ENCODE measurements at places on chromosomes 6 and 20.

DNA sequence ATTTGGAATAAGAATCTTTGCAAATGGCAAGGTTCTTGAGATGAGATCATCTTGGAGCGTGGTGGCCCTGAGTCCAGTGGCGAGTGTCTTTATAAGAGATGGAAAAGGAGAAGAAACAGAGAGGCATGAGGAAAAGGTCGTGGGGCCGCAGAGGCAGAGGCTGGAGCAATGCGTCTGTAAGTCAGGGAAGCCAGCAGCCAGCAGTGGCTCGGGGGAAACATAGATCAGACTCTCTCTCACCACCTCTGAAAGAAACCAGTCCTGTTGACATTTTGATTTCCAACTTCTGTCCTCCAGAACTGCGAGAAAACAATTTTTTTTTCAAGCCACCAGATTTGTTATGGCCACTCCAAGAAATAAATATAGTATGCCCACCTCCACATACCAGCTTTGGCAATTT, 226.6 kb downstream of the TFAP2C start:
- no peak for DNase-seq

- DNase-seq: no peak
Observed at GRCh38 chr6:102352552-102352951, 959.0 kb downstream of the GRIK2 start.

DNA sequence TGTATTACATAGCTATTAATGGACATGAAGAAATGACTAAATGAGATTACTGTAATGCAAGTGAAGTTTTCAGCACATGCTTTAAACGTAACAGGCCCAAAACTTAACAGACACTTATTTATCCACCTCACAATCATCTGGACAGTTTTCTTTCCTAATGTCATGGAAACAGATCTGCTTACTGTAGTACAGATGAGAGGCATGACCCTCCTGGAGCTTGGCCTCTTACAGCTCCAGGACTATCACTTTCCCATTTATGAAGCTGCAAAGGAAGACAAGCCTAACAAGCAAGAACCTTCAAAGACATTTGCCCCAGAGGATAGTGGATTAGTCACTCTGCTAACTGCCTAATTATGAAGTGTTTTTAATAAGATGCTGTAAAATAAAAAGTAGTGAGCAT, 419.3 kb downstream of the PHF3 start:
- DNase-seq: no peak

DNA sequence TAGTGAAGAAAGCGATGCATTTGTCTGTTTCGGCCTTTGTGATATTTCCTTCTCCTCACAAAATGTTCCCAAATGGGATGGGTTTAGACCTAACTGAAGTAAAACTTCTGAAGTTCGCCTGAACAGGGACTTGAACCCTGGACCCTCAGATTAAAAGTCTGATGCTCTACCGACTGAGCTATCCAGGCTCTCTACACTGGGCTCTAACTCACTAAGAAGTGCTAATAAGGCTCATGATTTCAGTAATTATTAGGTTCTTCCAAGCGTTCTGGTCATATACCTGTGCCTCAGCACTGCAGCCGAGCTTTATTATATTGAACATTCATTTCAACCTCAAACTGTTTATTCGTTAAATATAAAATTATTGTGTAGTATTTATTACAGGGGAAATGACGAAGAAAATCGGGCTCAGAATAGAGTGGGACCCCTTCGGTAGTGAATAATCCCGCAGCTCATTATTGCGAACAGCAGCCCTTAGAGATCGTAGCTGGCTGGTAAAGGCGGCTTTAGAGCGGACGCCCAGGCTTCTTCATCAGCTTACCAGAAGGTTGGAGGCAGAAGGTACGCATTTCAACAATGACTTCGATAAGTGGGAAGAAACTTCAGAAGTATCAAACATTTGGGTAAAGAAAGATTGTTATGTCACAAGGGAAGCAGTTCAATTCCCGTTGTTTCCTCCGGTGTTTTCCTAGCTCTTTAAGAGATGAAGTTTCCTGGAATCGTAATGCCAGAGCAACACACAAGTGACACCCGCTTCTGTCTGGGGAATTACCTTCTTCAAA, 119.0 kb upstream of the ZNF184 start:
- DNase-seq: no peak

DNA sequence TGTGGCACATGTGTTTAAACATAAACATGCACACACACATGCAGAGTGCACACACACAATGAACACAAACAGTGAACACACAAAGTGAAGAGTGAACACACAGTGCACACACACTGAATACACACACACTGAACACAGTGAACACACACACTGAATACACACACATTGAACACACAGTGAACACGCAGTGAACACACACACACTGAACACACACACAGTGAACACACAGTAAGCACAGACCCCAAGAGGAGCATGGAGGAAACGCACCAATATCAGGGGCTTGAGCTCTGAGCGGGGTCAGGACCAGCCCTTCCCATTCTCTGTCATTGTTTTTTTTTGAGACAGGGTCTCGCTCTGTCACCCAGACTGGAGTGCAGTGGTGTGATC, 17.1 kb upstream of the HELZ2 start:
- no peak for DNase-seq

GRCh38 chr6:157885211-157885788, 62.3 kb downstream of the SNX9 start:
- DNase-seq: no peak

DNA sequence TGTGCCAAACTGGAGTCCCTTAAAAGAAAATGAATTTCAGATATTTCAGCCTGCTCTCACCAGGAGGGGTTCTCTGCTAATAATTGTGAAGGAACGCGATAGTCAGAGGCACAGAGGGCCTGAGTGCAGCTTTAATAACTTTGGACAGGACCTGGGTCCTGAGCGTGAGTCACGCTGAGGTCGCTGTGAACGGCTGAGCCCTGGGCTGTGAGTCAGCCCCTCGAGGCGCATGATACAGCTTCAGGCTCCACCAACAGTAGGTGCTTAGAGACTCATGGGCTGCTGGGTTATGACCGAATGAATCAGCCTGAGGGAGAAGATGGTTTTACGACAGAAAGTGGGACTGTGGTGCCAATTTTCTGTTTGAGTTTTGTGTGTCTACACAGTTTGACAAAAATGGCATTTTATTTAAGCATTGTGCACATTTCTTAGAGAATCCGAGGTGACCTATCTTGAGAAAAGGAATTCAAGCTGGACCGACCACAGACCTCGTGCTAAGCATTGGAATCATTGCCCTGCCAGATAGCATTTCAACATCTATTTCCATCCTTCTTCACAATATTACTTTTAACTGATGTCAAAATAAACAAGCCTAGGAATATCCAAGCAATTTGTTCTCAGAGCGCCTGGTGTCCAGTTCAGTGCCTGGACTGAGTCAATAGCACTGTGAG, 183.0 kb downstream of the THBS2 start:
- no peak for DNase-seq

- DNase-seq: no peak
Observed at GRCh38 chr6:83231146-83231545, 38.0 kb downstream of the RWDD2A start.

DNA sequence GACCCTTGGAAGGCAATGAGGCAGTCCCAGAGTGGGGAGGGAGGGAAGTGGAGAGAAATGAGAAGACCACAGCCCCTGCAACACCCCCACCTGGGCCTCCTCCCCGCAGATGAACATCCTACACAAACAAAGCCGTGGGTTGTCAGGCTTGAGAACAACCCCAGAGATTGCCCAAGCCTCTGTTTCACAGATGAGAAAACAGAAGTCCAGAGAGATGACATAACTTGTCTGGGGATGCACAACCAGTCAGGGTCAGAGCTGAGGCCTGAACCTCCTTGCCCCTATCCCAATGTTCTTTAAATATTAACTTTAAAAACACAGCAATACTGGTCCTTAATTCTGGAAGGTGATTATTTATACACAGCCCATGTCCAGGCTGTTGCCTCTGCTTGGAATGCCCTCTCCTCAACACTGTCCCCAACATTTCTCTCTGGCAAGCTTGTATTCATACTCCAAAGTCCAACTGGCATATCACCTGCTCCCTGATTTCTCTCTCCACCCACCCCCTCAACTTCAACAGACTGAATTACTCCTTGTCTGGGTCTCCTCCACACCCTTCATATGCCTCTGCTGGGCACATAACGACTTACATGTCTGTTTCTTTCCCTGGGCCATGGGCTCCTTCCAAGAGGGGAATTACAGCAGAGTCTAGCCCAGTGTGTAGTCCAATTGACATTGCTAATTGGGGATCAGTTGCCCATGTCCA, 135.5 kb upstream of the LRFN2 start:
- DNase-seq: no peak

GRCh38 chr6:109453594-109454495, 1.7 kb downstream of the MICAL1 start:
- peak; percentile 79 for DNase-seq

DNA sequence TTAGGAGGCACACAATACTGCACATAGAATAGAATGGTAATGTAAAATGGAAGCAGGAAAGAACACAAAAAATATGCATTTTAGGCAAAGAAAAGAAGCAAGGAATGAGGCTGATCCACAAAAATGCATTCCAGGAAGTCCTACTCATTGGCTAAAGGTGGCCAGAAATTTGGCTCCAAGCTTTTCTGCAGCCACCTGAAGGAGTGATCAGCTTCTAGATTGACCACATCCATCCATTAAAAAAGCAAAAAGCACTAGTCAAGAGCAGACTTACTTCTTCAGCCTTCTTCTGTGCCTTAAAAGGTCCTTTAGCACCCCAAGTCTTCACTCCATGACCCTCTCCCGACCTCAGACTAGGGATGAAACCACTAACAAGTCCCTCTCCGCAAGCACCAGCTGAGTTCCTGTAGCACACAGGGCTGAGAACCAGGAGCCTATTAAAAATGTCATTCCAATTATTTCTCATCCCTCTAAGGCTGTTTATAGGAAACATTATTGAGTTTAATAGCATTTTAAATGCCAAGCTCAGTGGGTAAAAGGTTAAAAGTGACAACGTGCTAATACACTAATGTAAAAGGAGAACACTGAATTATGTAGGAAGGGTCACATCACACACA, 36.5 kb downstream of the TRAM2 start:
- DNase-seq: no peak

DNA sequence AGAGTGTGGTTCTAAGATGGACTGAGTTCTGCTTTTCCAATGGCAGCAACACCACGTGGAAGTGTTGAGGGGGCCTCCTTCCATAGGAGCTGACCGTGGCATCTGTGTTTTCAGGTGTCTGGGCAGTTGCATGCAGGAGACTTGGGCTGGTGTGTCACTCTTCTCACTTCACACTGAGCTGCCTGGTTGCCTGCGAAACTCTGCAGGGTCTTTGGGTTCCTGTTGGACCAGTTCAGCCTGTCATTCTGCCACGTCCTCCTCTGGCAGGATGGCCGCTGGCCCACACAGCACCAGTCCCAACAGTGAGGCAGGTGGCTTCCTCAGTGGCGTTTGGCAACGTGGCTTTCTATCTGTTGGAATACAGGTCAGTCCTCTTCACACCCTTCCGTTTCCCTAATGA, 16.1 kb upstream of the UNC93A start:
- DNase-seq: no peak

GRCh38 chr6:1110941-1111349, 201.0 kb upstream of the FOXQ1 start:
- DNase-seq: no peak

GRCh38 chr6:14396826-14397517, 279.4 kb downstream of the CD83 start:
- no peak for DNase-seq

DNA sequence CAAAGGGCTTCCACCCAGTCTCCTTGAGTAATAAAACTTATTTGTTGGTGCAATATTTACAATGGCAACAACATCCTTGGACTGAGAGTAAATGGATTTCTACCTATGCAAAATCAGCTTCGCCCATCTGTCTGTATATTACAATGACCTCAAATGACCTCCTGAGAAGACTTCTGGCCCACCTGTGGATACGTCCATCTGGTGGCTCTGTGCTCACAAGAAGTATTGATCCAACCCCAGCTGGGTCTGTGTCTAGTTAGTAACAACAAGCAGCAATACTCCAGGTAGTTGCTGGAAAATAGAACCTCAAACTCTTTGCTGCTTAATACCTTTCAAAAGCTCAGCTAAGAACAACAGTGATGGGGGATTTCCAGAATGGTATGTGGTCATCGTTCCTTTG, 34.7 kb upstream of the GSTA4 start:
- DNase-seq: no peak

DNA sequence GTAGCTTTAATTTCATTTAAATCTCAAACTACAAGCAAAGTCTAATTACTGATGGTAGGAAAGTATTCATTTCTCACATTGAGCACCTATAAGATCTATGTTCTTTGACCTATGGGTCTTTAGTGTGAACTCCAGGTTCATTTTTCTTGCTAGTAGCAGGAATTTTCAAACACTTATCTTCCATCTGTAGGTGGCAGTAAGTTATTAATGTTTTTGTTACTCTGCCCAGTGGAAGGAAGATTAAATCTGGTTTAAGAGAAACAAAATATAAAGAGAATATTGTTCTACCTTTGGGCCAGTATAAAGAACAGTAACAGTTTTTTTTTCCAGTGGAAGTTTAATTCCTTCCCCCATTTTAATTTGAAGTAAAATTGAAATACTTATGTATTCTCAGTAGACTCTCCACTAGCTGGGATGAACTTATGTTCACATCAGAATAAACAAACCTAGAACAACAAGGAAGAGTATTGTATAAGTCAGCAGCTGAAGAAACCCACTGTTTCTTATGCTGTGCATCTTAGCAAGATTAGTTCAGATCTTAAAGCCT, 328.2 kb downstream of the PHF3 start:
- DNase-seq: no peak

DNA sequence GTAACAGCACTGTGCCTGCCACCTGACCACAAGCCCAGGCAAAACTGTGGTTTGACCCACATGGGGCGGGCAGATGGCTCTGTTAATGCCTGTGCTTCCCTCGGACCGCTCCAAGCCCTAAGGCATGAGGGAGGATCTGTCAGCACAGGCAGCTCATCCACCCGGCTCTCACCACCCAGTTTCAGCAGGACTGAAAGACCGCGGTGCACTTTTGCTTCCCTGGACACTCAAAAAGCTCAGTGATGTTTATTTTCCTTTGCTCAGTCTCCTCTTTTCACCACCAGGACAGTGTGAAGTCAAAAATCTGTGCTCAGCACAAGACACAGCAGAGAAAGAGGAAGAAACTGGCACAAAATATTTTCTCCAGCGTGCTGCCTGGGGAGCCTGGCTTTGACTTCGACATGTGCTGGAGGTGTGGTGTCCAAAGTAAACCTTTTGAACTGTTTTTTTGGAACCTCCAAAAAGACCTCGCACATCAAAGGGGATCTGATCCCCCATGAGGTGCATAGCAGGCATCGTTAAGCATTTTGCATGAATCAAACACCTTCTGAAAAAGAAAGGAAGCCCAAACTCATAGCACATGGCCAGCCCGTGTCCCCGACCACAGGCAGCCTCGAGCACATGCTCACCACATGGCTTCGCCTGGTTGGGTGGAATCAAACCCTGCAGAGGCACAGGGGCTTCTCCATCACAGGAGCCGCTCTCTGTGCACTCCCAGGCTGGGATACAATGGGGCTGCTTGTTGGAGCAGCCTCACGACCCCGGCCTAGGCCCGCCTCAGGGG, 441.7 kb upstream of the JARID2 start:
- DNase-seq: no peak

All from SK-N-DZ (cell line).